Activated naive CD4-positive, alpha-beta T cell treated with Interleukin-2 at 50 U/mL for 16 hours (primary cell): ENCODE measurements at places on chromosomes 3 and 15.

DNA sequence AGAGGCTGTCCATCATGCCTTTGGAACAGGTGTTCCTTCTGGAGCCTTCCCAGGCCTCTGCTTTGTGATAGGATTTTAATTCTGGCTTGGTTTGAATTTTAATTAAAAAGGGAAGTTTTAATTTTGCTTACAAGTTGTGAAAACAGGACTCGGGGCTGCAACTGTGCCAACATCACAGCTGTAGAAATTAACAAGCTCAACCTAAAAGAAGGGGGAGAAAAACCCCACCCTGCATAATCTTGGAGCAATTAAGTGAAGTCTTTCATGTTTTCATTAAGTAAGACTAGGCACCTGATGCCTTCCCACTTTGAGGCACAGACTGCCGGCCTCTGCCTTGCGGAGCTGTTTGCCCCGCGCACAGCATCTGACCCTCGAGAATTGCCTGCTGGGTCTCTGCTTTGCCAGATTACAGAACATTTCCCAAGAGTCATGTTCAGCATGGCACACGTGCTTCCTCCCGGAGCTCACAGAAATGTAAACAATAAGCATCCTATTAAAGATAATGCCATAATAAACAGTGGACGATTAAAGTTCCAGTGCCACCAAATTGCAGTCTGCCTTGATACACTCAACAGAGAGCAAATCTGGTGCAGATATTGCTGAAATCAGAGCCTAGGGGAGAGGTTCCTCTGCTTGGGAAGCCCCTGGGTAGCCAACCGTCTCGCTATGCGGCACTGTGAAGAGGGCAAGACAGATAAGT lies 364.2 kb downstream of the LRTM1 start:
- no peak for DNase-seq

GRCh38 chr3:166190360-166190759 lies 353.1 kb upstream of the BCHE start:
- no peak for DNase-seq

- DNase-seq: no peak
These were observed 58.7 kb upstream of the TBC1D5 start for GRCh38 chr3:17801131-17801530.

GRCh38 chr3:2655229-2655701 lies 454.9 kb downstream of the IL5RA start:
- no peak for DNase-seq

- DNase-seq: peak; percentile 59
These were observed 43.6 kb upstream of the WWTR1 start for GRCh38 chr3:149701206-149701976.

DNA sequence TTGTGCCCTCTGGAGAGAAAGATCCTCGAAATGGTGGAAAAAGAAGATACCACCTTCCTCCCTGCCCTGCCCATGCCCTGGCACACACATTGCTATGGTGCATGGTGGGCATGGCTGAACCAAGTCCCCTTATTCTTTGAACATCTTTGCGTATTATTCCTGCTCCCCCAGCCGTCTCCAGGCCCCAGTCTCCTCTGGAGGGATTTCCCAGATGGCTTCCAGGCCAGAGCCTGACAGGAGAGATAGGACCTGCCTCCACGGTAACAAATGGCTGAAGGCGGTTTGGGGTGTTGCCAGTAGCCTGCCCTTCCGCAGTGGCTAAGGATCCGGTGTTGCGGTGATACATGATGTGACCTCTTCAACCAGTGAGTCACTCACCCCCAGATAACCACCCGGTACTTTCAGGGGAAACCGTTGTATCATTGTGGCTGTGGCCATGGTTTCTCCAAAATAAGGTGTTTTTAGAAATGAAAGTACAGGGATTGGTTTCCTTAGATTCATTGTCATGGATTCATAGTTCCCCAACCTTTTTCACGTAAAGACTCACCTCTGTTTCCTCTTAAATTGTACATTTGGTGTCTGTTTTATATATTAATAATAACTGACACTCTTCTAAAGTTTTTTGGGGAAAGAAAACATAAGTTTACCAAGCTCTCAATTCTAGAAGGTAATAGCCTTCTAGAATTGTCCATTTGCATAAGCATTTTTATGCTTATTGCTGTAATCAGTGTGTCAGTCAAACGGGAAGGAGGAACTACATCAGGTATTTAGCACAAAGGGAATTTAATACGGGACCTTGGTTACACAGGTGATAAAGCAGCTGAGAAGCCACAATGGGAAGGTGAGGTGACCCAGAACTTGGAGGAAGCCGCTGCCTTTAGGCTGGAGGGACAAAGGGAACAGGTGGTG lies 25.9 kb downstream of the SMAD3 start:
- peak; percentile 80 for DNase-seq
